ENCODE measurements at places on chromosomes 1 and 21.

DNA sequence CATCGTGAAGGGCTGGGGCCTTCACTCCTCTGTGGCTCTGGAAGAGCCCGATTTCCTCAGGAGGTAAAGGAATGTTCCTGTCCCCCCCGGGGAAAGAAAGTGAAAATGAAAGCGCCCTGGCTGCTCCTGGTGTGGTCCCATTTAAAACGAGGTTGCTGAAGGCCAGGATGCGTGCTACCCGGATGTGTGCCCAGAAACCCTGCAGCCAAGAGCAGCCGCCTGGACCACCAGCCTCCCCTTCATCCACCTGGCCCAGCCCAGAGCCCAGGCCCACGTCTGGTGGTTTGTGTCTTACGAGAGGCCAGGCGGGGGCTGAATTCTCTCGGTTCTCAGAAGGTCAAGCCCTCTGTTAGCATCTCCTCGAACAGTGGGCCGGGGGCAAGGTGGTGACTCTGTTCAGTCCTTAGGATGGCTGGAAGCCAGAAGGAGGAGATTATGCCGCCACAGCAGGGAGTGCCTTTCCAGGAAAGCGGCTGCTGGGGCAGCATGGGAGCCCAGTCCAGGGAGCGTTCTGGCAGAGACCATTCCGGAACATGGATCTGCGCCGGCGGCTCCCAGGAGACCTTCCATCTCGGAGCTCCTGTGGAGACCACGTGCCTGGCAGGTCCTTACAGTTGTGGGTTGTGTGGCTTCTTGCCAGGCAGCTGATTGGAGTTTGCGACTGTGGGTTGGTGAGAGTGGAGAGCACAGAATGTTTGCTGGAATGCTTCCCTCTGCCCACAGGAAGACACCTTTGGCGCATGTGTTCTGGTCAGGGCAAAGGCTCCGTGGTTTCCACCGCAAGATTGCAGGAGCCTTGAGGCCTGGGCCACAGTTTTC lies 1.4 kb downstream of the GUK1 start:
- peak; percentile 51 for DNase-seq

- no peak for DNase-seq
Observed at GRCh38 chr1:236009857-236010256, 55.0 kb downstream of the NID1 start.

GRCh38 chr1:96698342-96698983 lies 23.1 kb upstream of the PTBP2 start:
- no peak for DNase-seq

DNA sequence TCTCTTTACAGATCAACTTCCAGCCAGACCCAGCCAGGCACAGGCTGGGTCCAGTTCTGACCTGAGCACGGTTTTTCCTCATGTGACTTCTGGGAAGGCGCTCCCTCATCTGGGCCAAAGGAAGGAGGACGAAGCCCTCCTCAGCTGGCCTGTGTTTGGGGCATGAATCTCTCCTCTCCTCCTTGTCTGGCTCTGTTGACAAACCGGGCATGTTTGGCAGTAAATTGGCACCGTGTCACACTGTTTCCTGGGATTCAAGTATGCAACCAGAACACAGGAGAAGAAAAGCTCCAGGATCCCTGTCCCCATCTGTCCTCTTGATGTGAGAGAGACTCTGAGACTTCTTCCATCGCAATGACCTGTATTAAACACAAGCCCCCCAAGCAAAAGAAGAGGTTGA lies 18.3 kb downstream of the NECAP2 start:
- DNase-seq = no peak

GRCh38 chr1:246798606-246799496 lies 74.6 kb downstream of the SCCPDH start:
- DNase-seq = no peak
